SK-N-SH (cell line): ENCODE measurements at places on chromosomes 5 and 9.

GRCh38 chr5:170286386-170286925 lies 11.1 kb downstream of the LCP2 start:
- DNase-seq = no peak

GRCh38 chr5:132435886-132436285 lies 54.7 kb downstream of the IRF1 start:
- no peak for DNase-seq

- no peak for DNase-seq
Observed at GRCh38 chr5:81748556-81748955, 2.3 kb downstream of the SSBP2 start.

GRCh38 chr5:179475208-179475751 lies 75.1 kb upstream of the RUFY1 start:
- DNase-seq = no peak

GRCh38 chr5:137071526-137071925 lies 427.6 kb downstream of the SPOCK1 start:
- DNase-seq = no peak

DNA sequence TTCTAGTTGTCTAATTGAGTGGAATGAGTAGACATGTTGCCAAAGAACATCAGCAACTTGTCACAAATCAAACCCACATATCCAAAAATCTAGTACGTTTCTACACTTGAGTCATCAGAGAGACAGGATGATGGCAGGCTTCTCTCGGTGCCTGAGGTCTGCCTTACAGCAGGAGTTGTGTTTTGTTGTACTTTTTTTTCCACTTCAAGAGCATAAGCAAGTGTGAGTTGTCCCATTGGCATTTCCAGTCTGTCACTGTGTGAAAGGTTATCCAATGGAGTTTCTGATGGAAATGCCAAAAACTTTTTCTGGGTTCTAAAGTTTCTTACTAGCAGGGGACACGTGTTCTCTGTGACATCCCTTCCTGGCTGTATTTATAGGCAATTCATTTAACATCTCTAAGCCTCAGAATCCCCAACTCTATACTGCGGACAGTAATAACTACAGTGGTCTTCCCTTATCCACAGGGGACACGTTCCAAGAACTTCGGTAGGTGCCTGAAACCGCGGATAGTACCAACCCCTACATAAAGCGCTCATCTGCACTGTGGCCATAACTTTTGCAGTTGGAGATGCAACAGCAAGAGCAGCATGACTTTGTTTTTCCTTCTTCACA lies 246.5 kb downstream of the SYK start:
- no peak for DNase-seq

DNA sequence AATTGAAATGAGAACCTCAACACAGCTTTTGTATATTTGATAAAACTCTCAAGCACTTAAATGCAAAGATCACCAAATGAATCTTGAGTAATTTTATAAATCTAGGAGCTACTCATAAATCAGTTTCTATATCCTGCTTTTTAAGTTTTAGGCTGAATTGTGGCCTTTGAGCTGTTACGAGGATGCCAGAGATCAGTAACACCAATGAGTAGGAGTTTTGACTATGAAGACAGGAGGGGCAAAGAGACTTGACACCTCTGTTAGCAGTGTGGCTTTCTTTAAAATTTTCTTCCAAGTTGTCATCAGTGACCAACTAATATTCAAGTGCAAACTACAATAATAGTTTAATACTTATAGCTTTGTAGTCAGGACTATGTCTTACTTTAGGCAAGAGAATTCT lies 12.6 kb downstream of the PPIP5K2 start:
- no peak for DNase-seq

DNA sequence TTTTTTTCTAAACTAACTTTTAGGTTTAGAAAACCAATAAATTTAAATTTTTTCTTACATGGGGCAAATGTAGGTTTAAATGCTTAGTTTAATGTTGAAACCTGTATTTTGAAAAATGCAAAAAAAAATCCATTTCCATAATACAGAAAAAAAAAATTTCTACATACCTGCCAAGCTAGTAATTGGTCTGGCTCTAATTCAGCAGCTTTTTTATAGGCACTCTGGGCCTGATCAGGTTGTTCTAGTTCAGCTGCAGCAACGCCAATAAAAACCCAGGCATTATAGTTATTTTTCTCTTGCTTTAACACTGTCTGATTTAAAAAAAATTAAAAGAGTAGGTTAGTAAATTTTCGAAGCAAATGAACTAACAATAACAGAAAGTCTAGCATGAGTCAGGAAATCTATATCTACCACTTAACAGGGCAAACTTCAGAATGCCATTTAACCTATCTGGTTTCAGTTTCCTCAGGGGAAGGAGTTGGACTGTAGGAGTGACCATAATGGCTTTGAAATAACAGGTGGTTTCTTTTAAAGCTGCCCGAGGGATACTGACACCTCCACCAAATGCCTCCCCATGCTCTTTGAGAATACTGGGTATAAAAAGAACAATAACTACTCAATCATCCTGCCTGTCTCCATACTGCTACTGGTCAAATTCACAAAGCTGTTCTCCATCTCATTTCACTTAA lies 11.6 kb downstream of the SKIC3 start:
- DNase-seq = no peak

DNA sequence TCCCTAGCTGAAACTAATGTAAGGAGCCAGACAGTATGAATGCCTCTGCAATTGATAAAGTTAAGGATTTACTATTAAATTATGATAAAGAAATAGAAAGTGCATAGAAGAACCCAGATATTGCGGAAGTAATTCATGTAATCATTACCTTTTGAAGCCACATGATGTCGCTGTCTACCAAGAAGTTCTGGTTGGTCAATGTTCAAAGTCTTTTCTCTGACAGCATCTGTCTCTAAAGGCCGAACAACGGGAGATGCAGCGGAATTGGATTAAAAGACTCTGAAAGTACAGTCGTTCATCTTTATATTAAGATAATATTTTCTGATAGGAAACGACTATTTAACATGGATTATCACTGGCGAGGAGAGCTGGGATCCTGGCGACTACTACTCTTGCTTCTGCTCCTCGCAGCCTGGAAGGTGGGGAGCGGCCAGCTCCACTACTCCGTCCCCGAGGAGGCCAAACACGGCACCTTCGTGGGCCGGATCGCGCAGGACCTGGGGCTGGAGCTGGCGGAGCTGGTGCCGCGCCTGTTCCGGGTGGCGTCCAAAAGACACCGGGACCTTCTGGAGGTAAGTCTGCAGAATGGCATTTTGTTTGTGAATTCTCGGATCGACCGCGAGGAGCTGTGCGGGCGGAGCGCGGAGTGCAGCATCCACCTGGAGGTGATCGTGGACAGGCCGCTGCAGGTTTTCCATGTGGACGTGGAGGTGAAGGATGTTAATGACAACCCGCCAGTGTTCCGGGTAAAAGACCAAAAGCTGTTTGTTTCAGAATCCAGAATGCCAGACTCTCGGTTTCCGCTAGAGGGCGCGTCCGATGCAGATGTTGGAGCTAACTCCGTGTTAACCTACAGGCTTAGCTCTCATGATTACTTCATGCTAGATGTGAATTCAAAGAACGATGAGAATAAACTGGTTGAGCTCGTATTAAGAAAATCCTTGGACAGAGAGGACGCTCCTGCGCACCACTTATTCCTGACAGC lies at the start of gene PCDHA8:
PCDHA8 (plus strand) TSS at position 210 of the 985 bp plus-strand sequence; CDS start at position 345, 135 bp downstream.
- DNase-seq = peak; percentile 83

DNA sequence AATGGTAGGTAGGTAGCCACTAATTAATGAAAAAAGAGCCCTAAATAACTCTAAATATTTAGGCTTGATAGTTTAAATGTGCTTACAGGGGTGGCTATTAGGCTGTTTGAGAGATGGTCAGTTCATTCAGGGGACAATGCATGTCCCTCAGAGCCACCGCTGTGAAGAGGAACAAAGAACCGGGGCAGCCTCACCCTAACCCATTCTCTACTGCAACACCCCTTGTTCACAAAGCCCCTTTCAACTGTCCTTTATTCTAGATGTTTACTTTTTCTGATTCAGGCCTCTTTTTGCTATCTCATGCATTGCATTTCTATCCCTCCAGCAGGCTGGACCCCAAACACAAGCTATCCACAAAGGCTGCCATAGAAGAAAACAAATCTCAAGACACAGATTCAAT lies 906.7 kb downstream of the NR2F1-AS1 start:
- no peak for DNase-seq

- no peak for DNase-seq
Observed at GRCh38 chr9:27349698-27350080, 52.7 kb upstream of the EQTN start.

- no peak for DNase-seq
Observed at GRCh38 chr5:172885597-172886340, 51.7 kb downstream of the ERGIC1 start.

DNA sequence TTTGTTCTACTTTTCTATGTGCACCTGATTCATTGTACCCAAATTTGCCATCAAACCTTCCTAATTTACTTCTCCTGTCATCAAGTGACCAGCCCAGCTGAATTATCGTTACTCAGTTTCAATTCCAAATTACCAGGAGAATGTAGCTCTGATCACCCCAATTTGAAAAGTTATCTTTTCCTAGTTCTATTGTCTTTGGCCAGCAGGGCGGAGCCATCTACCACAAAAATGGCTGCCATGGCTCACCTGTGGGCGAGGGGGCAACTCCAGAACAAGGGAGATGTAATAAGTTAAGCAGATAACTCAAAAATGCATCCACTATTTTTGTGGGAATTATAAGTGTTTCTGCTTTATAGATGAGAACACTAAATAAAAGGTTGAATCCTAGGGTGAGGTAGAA lies 133.8 kb upstream of the MOCS2 start:
- no peak for DNase-seq

GRCh38 chr9:34719021-34719768 lies 9.3 kb upstream of the CCL21 start:
- no peak for DNase-seq

GRCh38 chr5:33369485-33370465 lies 71.0 kb upstream of the TARS1 start:
- DNase-seq = no peak

DNA sequence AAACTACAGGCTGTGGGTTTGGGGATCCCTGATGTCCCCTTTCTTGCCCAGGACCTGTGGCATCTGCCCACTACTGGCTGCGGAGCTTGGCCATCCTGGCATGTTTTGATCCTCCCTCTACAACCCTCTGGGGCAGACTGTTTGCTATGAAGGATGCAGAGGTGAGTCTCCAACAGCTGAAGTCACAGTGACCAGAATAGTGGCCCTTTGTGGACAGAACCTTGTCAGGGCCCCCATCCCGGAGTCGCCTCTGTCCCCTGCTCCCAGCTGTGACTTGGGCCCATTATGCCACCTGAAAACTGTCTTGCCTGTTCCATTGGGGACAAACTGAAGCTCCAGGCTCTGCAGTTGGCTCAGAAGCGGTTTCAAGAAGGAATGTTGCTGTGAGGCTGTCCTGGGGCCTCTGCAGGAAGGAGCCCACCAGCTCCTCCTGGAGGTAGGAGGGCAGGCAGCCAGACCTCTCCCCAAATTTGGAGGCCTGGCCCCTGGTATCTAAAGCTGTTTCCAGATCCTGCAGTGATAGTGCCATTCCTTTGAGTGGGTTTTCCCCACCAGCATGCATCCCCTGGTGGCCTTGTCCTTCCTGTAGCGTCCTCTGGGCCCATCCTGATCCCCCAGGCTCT lies 93.3 kb downstream of the BARX1 start:
- peak; percentile 12 for DNase-seq

DNA sequence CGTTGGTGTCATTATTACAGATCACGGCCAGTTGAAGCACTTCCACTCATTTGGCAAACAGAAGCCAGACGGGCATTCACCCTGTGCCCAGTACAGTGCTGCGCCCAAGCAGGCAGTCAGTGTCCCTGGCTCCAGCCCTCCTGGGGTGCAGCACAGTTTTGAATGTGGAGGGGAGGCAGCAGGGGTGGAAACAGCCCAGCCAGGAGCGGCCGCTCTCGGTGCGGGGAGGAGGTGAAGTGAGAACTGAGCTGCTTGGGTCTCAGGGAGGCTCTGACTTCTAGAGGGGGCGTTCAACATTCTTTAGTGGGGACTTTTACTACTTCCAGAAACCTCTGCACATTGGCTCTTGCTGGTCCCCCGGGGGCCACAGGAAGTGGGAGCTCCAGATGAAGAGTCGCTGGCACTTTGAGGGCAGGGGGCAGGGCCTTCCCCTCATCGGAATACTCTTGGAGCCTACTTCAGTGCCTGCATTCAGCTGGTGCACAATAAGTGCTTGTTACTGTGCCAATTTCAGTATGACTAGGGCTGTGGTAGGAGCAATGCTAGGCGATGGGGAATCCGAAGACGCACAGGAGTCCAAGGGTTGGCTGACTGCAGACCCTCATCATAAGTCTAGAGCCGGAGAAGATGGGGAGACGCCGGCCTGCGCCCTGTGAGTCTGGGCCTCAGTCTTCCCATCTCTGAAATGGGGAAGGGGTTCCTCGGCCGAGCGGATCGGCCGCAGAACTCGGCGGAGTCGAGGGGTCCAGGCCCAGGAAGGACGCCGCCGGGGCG lies 492 bp upstream of the NEK6 start:
- no peak for DNase-seq

DNA sequence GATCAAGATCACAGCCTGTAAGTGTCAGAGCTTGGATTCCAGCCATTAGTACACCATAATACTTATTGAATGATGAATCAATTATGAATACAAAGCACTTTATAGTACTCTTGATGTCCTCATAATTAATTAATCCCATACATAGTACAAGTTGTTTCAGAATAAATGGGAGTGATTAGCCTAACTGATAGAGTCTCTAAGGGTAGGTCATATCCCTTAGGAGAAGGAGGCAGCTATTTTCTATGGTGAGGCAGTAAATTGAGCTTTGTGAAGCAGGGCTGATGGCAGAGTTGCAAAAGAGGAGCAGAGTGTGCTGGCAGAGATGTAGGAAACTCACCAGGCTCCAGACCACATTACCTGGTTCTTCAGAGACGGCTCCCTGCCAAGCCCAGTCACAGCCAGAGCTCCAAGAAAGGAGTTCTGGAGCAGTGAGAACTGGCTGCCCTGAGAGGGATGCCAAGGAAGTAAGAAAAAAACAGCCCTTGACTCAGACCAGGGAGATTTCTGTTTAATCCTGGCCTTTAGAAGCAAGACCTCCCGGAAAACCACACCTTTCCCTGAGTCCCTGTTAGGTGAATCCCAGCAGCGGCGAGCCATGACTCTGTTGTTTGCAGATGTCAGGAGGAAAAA lies 112.9 kb downstream of the SH3TC2 start:
- no peak for DNase-seq

- no peak for DNase-seq
Observed at GRCh38 chr9:82993856-82994605, 68.9 kb downstream of the RASEF start.

- DNase-seq = no peak
Observed at GRCh38 chr9:123927625-123928532, 2.0 kb downstream of the DENND1A start.

GRCh38 chr5:134500699-134501430 lies 24.6 kb upstream of the JADE2 start:
- no peak for DNase-seq

- no peak for DNase-seq
Observed at GRCh38 chr5:91176288-91177016, 206.7 kb downstream of the ARRDC3 start.
